ENCODE measurements at places on chromosomes 12 and 14.

DNA sequence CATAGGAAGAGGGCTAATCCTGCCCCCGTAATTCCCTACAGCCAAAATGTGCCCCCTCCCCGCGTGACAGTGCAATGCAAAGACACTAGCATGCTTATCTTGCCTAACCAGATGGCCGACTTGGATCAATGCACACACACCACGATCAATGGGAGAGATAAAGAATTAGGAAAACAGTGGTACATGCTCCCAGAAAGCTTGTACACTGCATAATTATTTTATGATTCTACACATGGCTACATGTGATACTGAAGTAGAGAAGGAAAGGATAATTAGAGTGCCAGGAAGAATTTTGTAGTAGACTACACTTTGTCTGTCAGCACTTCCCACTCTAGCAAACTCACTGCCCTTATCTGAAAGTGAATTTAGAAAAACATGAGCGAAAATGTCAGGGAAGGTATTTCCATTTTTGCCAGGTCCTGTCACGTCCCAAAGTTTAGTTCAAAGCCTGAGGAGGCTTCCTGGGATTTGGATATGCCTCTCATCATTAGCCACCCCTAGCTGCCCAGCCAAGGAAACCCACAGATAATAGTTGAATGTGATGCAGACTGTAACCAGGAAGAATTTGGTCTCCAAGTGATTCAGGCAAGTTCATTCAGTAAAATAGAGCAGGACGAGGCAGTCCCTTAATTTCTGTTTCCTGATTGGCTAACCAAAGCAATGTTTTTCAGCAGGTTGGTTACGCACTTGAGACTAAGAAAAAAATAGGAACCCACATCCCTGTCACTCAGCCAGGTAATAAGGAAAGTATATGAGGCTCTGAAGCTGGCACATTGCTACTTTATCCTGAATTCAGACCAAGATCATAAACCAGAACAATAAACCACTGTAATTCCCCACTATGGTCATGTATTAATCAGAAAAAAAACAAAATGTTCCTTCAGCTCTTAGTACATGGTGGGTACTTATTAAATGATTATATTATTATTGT is 199.6 kb upstream of the OTX2 start:
- DNase-seq = no peak

- DNase-seq = no peak
Measured at GRCh38 chr12:75660107-75660530, 148.7 kb upstream of the KRR1 start.

DNA sequence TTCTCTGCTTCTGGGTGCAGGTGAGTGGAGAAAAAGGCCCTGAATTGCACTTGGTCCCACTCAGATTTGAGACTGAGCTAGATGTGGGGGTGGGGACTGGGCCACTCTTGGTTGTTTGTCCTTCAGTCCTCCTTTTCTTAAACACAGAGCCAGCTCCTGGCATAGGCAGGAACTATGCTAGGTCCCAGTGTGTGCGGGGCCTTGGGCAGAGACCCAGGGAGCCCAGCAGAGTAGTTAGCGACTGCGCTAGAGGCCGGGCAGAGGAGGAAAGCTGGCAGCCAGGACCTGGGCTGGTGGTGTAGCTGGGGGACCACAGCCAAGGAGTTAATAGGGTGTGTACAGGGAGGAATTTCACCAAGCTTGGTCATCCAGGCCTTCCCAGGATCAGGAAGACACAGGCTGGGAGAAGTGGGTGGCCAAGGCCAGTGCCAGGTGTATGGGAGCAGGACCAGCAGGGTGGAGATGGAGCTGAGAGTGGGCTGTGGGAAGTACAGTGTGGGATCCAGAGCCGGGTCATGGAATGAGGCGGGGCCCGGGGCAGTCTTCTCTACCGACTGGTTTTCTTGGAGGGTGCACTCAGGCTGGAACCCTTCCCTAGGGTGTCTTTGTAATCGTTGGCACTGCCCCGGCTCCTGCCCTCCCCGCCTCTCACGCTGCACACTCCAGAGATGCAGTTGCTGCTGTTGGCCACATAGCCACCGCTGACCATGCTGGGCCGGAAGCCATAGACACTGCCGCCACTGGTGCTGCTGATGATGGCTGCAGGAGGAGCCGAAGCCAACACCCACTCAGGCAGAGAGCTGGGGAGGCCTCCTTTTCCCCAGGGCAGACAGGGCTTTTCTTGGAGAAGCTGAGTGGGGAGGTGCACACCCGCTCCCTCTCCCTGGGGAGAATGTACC is 8.7 kb downstream of the KRT71 start:
- DNase-seq = no peak

- DNase-seq = no peak
Measured at GRCh38 chr14:78530078-78530477, 359.9 kb downstream of the NRXN3 start.

GRCh38 chr14:24377126-24377525 is 9.1 kb downstream of the NFATC4 start:
- DNase-seq = no peak

GRCh38 chr12:92540782-92541423 is 161.9 kb upstream of the PLEKHG7 start:
- no peak for DNase-seq

GRCh38 chr14:59435101-59435500 is 30.1 kb downstream of the GPR135 start:
- no peak for DNase-seq

- no peak for DNase-seq
Measured at GRCh38 chr12:123363740-123364531, 711 bp downstream of the SBNO1 start.

DNA sequence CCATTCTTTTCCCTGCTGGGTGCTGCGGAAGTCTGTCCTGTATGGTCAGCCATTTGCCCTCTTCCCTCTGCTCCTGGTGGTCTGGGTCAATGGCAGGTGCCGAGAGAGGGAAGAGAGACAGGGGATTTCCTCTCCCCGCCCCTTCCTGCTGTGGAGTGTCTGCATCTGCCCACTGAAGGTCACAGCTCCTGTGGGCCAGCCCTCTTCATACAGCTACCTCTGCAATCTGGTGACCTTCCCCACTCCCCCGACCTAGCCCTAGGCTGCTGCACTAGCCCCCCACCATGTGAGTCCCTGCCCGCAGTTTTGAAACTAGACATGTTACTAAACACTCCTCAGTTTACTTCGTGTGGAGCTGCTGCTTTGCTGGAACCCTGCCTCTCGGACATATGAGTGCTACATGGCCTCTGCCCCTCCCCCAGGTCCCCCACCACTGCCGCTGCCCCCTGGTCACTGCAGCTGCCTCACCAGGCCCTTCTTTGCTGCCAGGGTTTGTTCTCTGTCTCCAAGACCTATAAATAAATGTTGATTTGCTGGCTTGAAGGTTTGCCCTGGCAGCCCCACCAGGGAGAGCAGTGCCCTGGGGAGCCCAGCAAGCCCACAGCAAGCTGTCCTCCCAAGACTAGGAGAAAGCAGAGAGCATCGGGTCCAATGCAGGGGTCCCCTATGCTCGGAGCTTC is 102.9 kb downstream of the DPF3 start:
- no peak for DNase-seq

GRCh38 chr12:108173160-108173559 is 44.1 kb downstream of the WSCD2 start:
- DNase-seq = no peak

- DNase-seq = no peak
Measured at GRCh38 chr14:61570549-61571290, 124.6 kb upstream of the HIF1A start.

DNA sequence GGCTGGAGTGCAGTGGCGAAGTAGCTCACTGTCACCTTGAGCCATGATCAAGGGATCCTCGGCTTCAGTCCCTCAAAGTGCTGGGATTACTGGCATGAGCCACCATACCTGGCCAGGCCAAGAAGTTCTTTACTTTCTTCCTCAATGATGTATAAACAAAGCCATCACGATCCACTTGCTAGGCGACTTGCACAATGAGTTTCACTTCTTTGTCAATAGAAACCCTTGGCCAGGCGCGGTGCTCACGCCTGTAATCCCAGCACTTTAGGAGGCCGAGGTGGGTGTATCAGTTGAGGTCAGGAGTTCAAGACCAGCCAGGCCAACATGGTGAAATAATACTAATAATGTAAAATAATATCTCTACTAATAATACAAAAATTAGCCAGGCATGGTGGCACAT is 14.4 kb upstream of the SPSB2 start:
- peak; percentile 29 for DNase-seq

DNA sequence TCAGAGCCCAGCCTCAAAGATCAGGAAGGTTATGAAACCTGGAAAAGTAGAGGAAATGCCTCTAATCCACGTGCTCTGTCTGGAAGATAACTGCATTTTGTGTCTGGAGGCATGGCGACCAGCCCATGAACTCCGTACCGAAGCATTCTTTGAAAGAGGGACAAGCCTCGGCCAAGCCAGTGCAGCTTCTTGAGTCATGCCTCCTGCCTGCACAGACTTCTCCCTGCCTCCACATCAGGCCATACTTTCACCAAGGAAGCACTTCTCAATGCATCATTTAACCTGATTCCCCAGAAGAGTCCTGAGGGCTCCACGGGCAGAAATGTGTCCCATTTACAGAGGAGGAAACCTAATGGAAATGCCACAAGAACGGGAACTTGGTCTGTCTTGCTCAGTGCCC is 3.4 kb downstream of the ACTN1 start:
- DNase-seq = no peak

DNA sequence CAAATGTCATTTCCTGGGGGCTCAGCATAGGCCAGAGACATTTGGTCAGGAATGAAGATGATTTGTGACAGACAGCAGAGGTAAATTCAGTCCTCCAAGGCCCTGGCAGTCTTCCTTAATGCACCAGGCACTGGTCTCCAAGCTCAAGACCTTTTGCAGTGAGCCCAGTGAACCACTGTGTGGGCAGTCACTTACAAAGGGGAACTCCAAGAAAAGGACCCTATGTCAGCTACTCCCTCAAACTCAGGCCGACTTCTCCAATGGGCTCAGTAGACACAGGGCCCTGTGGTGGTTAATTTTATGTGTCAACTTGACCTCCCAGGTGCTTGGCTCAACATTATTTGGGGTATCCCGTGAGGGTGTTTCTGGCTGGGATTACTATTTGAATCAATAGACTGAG is 29.3 kb upstream of the PLEK2 start:
- DNase-seq = no peak

GRCh38 chr12:19614601-19615383 is 175.5 kb downstream of the AEBP2 start:
- no peak for DNase-seq

- no peak for DNase-seq
Measured at GRCh38 chr14:77593501-77593961, 22.9 kb downstream of the SPTLC2 start.

DNA sequence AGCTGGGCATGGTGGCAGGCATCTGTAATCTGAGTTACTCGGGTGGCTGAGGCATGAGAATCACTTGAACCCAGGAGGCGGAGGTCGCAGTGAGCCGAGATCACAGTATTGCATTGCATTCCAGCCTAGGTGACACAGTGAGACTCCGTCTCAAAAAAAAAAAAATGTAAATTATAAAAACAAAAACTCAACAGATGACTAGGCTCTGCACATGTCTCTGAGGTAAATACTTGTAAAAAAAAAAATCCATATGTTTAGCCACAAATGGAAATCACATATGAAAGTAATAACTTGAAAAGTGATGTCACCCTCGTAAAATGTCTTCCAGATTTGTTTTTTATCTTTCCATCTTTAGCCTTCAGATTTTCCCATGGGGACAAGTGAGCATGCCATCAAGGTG is 85.0 kb downstream of the KICS2 start:
- no peak for DNase-seq

- no peak for DNase-seq
Measured at GRCh38 chr14:102571043-102571442, 21.4 kb upstream of the RCOR1 start.

GRCh38 chr14:21300892-21301291 is 21.0 kb downstream of the RPGRIP1 start:
- DNase-seq = peak; percentile 35

DNA sequence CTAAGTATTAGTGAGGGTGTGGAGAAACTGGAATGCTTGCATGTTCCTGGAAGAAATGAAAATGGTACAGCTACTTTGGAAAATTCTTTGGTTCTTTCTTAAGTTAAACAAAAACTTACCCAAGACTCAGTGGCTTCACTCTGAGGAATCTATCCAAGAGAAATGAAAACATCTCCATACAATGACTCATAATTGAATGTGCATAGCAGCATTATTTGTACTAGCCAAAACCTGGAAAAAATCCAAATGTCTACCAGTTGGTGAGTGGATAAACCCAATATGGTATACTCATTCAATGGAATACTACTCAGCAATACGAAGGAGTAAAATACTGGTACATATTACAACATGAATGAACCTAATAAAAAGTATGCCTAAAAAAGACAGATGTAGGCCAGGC is 18.0 kb upstream of the CRACR2A start:
- no peak for DNase-seq

- no peak for DNase-seq
Measured at GRCh38 chr12:10718279-10718821, 4.8 kb downstream of the YBX3 start.

DNA sequence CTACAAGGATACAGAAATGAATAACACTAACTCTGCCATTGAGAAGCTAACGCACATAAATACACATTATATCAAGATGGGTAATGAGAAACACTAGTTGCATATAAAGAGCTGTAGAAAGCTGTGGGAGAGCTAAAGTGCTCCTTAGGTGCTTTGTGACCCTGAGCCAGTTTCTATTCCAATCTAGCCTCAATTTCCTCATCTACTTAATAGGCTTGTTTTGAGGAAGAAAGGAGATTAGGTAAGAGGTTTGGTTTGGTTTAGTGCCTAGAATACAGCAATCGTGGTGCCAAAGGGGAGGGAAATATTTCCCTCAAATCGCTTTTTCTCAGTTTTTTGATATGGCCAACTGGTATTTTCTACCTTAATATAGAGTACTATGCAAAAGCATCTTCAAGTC is 994 bp downstream of the SRP54 start:
- no peak for DNase-seq

DNA sequence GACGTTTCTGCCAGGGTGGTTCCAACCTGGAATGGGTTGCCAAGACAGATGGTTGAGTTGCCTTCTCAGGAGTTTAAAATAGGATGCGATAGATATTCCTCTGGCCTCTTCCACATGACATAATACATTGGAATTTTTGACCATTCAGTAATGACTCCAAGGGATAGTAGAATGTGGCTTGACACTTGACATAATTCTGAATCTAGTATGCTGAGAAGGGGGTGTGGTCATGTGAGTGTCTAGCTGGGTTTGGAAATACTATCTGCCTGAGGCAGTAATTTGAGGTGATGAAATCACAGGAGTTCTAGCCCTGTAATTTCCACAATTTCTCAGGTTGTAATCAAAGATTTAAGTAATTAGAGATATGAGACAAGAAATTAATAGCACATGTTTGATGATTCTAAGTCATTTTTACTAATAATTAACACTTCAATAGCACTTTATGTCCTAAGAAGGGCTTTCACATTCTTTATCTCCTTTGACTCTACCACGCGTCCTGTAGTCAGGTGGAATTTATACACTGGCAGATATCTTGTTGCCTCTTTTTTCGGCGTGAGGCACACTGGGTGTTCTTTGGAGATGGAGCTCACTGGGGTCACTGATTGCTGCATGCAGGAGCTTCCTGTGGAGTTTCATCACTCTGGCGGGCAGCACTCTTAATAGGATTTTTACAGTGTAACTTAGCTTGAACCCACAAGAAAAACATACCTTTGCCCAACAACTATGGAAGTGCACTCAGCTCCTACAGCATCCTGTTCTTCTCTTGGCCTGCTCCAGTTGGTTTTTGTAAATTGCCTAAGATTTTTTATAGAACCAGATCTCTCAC is 3.2 kb upstream of the AMIGO2 start:
- no peak for DNase-seq

Data from CD4-positive, alpha-beta T cell treated with Interleukin-15 for 1 hour (primary cell).